GM12878 (cell line): ENCODE measurements at places on chromosomes 2 and 18. TPM values are rescaled to one million over a fixed set of nuclear protein-coding genes. Genes with fewer than 3 reads are reported as not detected.

VWA3B gene
- total RNA-seq, result not detected in 2 replicates

EVX2 gene
- not detected in 2 replicates for total RNA-seq

ETAA1 gene
- 11.4 and 11.7 TPM in 2 replicates for total RNA-seq

CYTIP gene
- total RNA-seq, result 63.7 and 64.9 TPM in 2 replicates

FRZB gene
- total RNA-seq, result not detected in 2 replicates

STPG4 gene
- not detected in 2 replicates for total RNA-seq

TMEM237 gene
- total RNA-seq, result 21.0 and 23.8 TPM in 2 replicates

NTSR2 gene
- total RNA-seq, result not detected in 2 replicates

CD28 gene
- 0.16 and 0.23 TPM in 2 replicates for total RNA-seq

CHRNG gene
- not detected in 2 replicates for total RNA-seq

IGFBP5 gene
- 1.8 and 2.8 TPM in 2 replicates for total RNA-seq

BBS5 gene
- total RNA-seq, result 1.8 and 2.5 TPM in 2 replicates

XIRP2 gene
- not detected in 2 replicates for total RNA-seq

GPBAR1 gene
- total RNA-seq, result 0.13 and 0.36 TPM in 2 replicates

TCF23 gene
- total RNA-seq, result not detected in 2 replicates

POTEJ gene
- not detected in 2 replicates for total RNA-seq

MAPK4 gene
- 0.11 TPM in 1 of 2 replicates, not detected in the other for total RNA-seq

DSG2 gene
- 30.5 and 30.9 TPM in 2 replicates for total RNA-seq

RGPD3 gene
- total RNA-seq, result 0.08 and 0.21 TPM in 2 replicates

TEKT4 gene
- total RNA-seq, result 0.13 TPM in 1 of 2 replicates, not detected in the other

DTNA gene
- 0.27 and 0.36 TPM in 2 replicates for total RNA-seq

CDH19 gene
- not detected in 2 replicates for total RNA-seq

UBXN2A gene
- total RNA-seq, result 14.0 and 15.8 TPM in 2 replicates

CYS1 gene
- 5.8 and 6.4 TPM in 2 replicates for total RNA-seq

TOGARAM2 gene
- not detected in 2 replicates for total RNA-seq

MAL gene
- 1.2 and 1.8 TPM in 2 replicates for total RNA-seq

CRACDL gene
- total RNA-seq, result 0.48 and 0.72 TPM in 2 replicates

MYO5B gene
- total RNA-seq, result 4.1 and 4.4 TPM in 2 replicates

GATA6 gene
- total RNA-seq, result 0.05 TPM in 2 replicates

EVA1A gene
- total RNA-seq, result 0.69 and 1.0 TPM in 2 replicates
